ENCODE measurements at places on chromosomes 3 and 15. TPM values are rescaled to one million over a fixed set of nuclear protein-coding genes. Genes with fewer than 3 reads are reported as not detected.

- DNase-seq: no peak
Measured at GRCh38 chr15:69472046-69472445, 19.4 kb downstream of the RPLP1 start.

GRCh38 chr3:192861972-192862371, 55.7 kb downstream of the MB21D2 start:
- no peak for DNase-seq

DNA sequence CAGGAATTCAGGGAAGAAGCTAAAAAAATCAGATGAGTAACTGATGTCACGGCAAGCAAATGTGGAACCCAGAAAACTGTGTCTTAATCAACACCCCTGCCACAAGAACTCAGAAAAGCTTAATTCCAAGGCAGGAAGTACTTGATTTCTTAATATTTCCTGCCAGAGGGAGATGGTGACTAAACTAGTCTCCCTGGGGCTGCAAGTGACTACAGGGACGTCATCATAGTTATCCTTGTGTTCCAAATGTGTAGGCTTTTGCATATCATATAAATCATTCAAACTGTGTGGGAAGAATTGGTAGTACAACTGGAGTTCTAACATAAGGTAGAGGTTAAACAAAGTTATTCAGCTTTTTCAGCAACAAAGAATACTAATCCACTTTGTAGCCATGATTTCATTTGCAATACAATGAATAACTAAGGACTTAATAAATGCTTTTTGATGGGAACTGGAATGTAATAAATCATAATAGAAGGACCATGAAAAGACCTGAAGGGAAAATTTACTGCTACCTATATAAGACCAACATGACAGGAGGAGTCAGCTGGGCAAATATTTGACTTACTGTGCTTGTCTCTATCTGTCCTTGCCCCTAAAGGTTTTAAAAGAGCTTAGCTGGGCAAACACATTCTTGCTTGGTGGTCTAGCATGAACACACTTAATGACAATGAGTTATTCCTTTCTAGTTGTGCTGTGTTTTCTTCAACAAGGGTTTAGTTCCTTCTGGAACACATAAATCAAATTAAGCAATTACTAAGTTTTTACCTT, 76.0 kb upstream of the NECTIN3 start:
- DNase-seq: no peak

GRCh38 chr15:38263251-38263650, 10.6 kb downstream of the SPRED1 start:
- no peak for DNase-seq

PLA2G4E gene
- total RNA-seq: 8.8 TPM

FBXL2 gene
- 5.9 TPM for total RNA-seq

THBS1 gene
- 513 TPM for total RNA-seq
